ENCODE measurements at places on chromosomes 3 and 15.
A peak's percentile ranks its signal among the peaks of the same experiment; 100 is the strongest.

GRCh38 chr15:65085990-65086679 is 9.6 kb downstream of the KBTBD13 start:
- DNase-seq: peak; percentile 14

DNA sequence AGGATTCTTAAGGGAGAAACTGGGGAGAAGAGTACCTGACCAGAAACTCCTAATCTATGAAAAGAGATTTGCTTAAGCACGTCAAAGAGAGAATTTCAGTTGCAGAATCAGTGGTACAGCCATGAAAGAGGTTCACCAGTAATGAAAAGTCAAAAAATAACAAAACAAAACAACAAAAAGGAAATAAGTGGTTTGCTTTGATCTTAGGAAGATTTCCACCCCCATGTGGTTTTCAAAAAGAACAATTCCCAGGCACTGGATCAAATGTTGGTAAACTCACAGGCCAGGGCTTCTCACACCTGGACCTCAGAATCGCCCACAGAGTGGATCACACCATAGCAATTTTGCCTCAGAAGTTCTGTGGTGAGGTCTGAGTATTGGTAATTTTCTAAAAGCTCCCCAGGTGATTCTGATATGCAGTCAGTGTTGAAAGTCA is 67.5 kb downstream of the TMEM39A start:
- DNase-seq: no peak

DNA sequence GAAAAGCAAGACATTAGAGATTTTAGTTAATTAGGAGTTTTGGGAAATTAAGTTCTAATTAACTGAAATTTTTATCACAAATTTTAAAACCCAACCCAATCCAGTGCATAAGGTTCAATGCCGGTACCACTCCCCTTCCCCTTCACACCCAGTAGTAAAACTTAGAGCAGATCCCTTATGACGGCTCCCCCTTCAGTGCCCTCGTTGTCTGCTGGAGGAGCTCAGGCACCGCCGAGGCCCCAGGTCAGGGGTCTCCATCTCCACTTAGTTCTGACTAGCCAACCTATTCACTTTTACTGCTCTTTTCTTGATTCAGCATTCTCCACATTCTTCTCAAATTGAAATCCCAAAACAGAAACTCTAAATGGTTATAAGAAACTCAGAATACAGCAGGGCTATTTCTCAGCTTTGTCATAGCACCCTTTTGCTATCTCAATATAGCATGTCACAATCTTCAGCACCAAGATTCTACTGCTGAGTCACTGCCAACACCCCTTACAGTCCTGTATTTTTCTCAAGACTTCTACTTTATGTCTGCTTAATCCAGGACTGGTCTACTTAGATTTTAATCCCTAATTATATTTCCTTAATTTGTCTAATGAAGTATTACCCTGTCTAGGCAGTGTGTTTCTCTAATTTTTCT is 39.8 kb downstream of the TUBGCP4 start:
- DNase-seq: no peak

DNA sequence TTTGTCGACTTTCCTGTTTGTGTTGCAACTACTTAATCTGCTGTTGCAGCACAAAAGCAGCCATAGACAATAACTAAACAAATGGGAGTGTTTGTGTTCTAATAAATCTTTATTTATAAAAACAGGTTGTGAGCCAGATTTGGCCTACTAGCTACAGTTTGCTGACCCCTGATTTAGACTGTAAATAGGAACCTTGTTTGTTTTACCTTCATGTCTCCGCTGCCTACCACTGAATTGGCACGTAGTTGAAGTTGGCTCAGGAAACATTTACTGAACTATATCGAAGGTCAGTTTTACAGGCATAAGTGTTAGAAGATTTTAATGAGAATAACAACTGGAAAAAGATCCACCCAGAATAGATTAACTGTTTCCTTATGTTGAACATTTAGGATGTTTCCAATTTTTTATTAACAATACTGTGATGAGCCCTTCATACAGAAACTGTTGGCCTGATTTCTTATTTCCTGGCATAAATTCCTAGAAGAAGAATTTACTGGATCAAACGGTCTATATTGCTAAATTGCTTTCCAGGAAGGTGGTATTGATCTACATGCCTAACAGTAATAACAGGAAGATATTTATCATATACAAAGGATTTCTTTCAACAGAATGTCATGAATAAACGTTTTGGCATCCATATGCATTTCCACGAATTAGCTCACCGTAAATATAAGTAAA is 156.2 kb upstream of the NR2E3 start:
- DNase-seq: no peak

DNA sequence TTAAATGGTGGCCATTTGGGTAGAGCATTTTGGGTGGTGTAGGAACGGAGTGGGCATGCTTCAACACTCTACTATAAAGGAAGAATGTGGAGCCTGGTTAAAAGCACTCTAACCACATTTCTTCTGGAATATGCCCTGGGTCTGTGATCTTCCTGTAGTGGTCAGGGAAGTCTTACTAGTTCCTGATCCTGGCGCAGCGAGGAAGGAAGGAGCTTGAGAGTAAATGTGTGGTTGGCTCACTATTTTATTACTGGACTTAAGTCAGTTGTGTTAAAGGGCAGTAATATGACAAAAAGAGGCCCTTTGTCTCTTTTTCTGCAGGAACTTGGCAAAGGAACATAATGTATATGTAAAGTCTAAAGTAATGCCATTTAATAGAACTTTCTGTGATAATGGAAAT is 197.6 kb upstream of the ZPLD1 start:
- DNase-seq: no peak

- DNase-seq: peak; percentile 88
Measured at GRCh38 chr3:32975891-32976595, 24.6 kb downstream of the CCR4 start.

GRCh38 chr3:38139652-38140051 is 1.2 kb downstream of the MYD88 start:
- DNase-seq: no peak

GRCh38 chr3:41881233-41881821 is 80.6 kb downstream of the ULK4 start:
- peak; percentile 75 for DNase-seq

- no peak for DNase-seq
Measured at GRCh38 chr15:42012241-42012640, 8.6 kb downstream of the PLA2G4E start.

GRCh38 chr3:56593455-56594158 is 36.6 kb downstream of the CCDC66 start:
- no peak for DNase-seq

- no peak for DNase-seq
Measured at GRCh38 chr3:197372047-197372661, 73.7 kb upstream of the DLG1 start.

GRCh38 chr3:155130001-155130400 is 49.9 kb downstream of the MME start:
- DNase-seq: no peak

DNA sequence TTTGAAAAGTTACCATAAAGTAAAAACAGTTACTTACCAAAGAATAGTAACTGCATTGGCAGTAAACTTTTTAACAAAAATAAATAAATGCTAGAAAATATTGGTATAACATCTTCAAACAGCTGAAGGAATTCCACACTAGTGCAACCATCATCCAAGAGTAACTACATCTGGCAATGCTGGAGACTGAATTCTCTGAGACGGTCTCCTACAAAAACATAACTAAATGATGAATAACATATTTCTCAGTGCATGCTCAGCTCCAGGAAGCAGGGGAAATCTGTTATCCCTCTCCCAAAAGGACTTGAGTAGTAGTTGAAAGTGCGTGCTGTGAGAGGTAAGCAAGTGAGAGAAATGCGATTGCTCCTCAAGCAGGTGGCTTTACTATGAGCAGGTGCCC is 526.8 kb upstream of the CCDC54 start:
- DNase-seq: no peak

GRCh38 chr3:190443257-190443656 is 6.4 kb downstream of the TMEM207 start:
- no peak for DNase-seq

GRCh38 chr3:105759442-105760078 is 109.3 kb downstream of the CBLB start:
- DNase-seq: no peak

- no peak for DNase-seq
Measured at GRCh38 chr15:43347114-43347513, 16.7 kb upstream of the LCMT2 start.

GRCh38 chr15:63385911-63386531 is 4.4 kb upstream of the CA12 start:
- DNase-seq: no peak

DNA sequence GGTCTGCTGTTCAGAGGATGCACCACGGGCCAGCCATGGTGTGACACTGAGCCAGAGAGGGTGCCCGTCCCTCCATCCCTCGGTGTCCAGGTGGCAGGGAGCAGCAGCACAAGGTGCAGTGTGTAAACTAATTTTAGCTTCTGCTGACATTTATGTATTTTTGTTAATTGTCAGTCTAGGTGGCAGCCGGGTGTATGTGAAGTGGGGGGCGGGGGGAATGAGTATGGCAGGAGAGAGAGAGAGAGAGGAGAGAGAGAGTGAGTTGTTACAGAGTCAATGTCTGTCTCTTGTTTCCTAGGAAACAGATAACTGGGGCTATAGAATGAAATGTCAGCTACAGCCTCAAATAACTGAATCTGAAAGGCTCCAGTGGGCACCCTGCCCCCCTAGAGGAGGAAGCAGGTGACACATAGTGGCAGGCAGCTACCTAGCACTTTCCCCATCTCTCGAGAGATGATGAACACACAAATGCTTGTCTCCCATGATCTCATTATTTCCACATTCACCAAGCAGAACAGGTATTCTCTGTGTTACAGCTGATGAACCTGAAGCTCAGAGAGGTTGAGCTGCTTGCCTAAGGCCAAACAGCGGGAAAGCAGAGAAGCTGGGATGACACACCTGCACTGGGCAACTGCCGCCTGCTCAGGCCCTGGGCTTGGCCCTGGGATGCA is 24.7 kb downstream of the RASGRF1 start:
- no peak for DNase-seq

GRCh38 chr3:116981089-116981488 is 271.5 kb downstream of the TUSC7 start:
- no peak for DNase-seq

DNA sequence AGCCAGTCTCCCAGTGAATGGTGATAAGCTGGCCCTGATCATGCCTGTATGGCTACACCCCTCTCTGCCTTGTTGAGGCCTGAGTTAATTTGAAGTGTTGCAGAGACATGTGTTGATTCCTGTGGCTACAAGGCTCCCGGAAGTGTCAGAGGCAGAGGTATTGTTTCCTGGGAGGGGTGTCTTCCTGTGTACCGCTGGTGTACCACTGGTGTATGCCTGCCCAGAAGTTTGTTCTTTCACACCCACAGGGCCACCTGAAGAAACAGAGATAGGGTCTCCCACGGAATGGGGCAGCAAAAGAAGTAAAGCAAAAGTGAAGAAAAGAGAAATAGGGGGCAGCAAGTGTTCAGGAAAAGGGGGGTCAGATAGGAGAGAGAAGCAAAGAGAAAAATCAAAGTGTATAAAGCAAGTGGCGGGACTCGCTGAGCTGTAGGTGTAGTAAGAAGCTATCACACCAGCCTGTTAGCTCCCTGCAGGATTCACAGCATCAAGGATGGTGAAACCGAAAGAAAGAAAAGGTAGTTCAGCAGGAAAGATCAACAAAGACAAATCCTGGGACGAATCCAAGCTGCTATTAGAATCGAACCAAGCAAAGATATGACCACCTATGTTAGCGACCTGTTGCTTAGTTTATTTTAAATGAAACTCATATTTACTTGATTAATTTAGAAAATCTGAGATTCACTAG is 36.6 kb upstream of the CD47 start:
- DNase-seq: no peak
